ENCODE measurements at places on chromosomes 6 and 20. TPM values are rescaled to one million over a fixed set of nuclear protein-coding genes. Genes with fewer than 3 reads are reported as not detected.

DNA sequence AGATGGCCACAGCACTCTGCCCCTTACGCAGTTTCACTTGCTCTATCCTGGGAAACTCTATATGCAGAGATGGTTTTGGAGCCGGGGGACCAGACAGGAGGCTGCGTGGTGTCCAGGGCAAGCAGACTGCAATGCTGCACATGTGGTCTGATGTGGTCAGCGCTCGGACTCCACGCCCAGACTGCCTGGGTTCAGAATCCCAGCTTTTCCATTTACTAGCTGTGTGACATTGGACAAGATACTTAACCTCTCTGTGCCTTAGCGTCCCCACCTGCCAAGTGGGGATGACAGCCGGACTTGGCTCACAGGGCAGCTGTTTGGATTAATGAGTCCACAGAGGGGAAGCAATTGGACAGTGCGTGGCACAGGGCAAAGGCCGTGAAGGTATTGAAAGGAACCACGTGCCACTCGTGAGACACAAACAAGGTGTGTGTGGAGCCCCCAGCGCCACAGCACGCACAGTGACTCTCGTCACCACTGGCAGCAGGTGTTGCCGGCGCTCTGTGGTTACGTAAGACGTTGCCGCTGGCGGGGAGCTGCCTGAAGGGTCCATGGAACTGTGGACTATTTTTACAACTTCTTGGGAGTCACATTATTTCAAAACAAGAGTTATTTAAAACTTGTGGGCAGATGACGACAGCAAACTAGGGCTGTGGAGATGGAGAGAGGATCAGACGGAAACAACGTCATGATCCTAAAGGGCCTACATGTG is 201.4 kb downstream of the PREX1 start:
- DNase-seq, result no peak

GRCh38 chr20:9388160-9388812 is 126.1 kb upstream of the LAMP5 start:
- DNase-seq, result no peak

DNA sequence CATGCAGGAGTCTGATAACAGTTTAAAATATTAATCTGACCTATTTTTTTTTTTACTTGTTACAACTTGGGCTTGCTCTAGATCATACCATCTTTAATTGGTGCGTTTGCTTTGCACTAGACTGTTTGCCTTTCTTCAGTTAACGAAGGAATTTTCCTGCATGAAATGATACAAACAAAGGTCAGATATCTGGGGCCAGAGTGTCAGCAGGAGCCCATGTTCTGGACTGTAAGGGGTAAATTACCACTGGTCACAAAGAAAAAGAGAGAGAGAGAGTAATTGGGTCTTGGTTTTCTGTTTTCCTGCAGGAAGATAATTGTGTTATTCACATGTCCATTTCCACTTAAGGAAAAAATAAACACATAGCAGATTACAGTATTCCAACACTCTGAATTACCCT is 399.4 kb upstream of the MARCKS start:
- DNase-seq, result no peak

The WFDC5 gene
- not detected for total RNA-seq

The SEL1L2 gene
- total RNA-seq, result not detected

The CST4 gene
- total RNA-seq, result not detected

DNA sequence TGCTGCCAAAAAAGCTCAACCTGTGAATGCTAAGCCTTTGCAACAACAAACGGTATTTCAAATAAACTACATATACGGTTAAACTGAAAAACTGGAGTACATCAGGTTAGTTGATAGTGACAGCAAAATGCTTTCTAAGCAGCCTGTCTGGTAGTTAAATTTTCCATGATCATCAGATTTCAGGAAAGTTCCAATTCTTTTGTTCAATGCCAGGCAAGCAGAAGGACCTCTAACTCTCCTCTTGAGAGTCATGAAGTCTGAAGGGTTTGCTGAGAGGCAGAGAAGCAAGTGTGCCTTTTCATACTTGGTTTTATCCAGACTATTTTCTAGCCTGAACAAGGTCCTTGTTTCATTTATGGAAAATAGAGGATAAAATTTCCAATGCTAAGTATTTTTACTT is 4.5 kb downstream of the FLRT3 start:
- no peak for DNase-seq

- DNase-seq, result no peak
Measured at GRCh38 chr6:5278047-5278446, 16.7 kb downstream of the FARS2 start.

The FRS3 gene
- total RNA-seq, result 4.9 TPM

DNA sequence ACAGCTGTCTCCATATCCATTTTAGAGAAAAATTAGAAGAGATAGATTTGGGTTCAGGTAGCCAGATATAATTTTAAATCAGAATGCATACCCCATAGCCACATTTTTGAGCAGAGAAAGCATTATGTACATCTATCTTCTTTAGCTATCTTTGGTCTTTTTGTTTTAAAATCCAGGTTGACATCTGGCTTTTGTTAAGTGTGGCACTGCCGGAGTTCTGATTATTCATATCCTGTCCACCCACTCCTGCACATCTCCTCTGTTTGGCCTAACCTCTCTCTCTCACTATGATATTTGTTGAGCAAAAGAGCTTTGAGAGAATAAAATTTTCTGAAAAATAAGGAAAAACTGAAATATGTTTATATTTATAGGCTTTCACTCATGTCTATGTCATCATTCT is 189.7 kb downstream of the PACRG start:
- no peak for DNase-seq

- peak; percentile 54 for DNase-seq
Measured at GRCh38 chr6:158283304-158283980, 28.8 kb upstream of the TULP4 start.

- DNase-seq, result peak; percentile 56
Measured at GRCh38 chr6:28775405-28776129, 148.2 kb downstream of the TRIM27 start.

GRCh38 chr6:19665613-19665909 is 171.6 kb upstream of the ID4 start:
- DNase-seq, result no peak

The C4A gene
- 2.4 TPM for total RNA-seq

The SLC22A3 gene
- 3.2 TPM for total RNA-seq

The RAD21L1 gene
- total RNA-seq, result not detected

The MATN4 gene
- 5.1 TPM for total RNA-seq

- DNase-seq, result no peak
Measured at GRCh38 chr20:15642676-15643075, 930.6 kb downstream of the KIF16B start.

- no peak for DNase-seq
Measured at GRCh38 chr20:9794831-9795230, 44.0 kb downstream of the PAK5 start.

- no peak for DNase-seq
Measured at GRCh38 chr20:55514531-55514930, 490.8 kb downstream of the CBLN4 start.

DNA sequence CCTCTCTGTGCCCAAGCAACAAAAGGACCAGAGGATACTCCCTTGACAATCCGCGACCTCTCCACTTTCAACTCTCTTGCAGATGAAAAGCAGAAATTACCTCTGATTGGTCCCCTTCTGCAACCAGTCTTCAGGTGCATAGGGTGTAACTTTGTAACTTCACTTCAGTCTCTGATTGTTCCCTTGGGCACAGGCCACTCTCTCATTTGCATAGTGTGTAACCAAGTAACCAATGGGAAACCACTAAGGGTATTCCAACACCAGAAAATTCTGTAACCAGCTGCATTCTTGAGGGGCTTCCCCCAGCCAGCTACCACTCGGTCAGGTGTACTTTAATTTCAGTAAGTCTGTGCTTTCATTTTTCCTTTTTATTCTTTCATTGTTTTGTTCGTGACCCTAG is 4.4 kb upstream of the RAET1L start:
- DNase-seq, result peak; percentile 53

DNA sequence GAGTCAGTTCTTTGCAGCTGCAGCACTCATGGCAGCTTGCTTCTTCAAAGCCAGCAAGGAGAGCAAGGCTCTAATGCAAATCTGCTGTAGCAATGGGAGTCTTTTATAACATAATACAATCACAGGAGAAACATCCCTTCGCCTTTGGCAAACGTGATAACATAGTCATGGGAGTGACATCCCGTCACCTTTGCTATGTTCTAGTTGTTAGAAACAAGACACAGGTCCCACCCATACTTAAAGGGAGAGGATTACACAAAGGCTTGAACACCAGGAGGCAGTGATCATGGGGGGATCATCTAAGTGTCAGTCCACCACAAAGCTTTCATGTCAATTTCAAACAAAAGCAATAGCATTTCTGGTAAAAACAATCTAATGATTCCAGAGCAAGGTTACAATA is 40.1 kb upstream of the PHACTR2 start:
- no peak for DNase-seq

GRCh38 chr20:32433311-32434021 is 75.3 kb downstream of the ASXL1 start:
- DNase-seq, result no peak

The CD24 gene
- total RNA-seq, result 2,810 TPM

DNA sequence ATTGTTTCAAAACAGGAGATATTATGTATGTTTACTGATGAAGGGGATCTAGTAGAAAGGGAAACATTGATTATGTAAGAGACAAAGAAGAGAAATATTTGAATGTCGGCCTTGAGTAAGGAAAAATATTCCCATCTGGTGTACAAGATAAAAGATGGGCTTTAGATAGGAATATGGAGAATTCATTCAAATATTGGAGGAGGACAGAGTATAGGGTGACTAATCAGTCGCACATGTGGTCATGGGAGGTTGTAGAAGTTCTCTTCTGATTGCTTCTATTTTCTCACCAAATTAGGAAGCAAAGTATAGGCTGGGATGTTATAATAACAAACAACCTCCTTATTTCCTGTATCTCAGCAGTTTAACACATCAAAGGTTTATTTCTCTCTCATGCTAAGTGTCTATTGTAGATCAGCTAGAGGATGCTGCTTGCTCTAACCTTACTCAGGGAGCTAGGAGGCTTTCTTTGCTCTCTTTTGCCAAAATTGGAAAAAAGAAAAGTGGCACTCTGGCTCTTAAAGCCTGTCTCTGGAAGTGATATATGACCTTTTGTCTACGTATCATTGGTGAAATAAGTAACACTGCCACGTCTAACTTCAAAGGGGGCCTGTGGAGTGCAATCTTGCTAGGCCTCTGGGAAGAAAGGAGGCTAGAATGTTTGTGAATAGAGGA is 1.2 kb upstream of the HDDC2 start:
- DNase-seq, result no peak

The PSORS1C1 gene
- total RNA-seq, result 0.16 TPM

DNA sequence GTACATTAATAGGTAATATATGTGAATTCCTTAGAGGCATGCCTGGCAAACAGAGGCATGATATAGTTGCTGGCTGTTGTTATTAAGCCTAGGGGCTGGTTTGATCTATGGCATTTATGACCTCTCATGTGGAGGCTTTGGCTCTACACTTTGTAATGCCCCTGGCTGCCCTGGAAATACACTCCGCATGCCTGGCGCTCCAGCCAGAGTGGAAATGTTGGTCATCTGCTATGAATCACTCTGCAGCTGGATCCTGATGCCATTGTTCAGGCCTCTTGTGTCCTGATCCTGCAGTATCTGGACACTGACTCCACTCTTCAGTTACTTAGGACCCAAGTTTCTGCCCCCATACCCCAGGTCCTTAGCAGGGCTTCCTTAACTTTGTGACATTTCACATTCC is 200.5 kb upstream of the PCSK2 start:
- no peak for DNase-seq

DNA sequence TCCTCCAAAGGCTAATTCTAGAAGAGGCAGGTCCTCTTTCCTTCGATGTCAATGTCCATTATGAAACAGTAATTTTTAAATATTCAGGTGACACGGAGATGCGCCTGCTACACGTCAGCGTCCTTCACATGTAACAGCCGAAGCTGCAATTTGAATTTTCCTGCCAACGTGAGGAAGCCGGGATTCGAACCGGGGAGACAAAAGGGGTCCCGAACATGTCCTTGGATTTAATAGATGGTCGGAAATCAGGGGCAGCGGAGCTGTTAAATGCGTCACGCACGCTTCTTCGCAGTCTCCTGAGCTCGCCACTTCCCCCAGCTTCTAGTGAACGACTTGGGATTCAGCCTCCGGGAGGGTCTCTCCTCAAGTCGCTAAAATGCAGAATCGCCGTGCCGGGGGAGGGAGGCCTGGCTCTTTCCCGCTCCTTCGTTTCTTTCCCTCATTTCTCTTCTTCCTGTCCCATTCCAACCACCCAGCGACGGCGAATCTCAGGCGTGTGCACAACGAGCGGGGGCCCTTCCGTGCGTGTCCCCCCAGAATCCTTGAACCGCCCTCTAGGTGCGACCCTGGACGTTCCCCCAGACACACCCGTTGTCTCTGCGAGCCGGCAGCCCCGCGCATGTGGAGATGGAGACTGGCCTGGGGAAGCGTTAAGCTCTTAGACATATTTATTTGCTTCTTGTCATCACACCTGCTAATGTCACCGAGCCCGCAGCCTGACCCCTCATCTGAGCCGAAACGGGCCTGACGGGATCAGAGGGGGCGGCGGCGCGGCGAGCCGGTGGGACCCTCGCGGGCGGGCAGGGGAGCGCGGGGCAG is 1.3 kb upstream of the FOXC1 start:
- DNase-seq, result peak; percentile 55

The FAM83C gene
- total RNA-seq, result not detected

GRCh38 chr20:41551011-41551705 is 67.0 kb downstream of the CHD6 start:
- DNase-seq, result no peak

DNA sequence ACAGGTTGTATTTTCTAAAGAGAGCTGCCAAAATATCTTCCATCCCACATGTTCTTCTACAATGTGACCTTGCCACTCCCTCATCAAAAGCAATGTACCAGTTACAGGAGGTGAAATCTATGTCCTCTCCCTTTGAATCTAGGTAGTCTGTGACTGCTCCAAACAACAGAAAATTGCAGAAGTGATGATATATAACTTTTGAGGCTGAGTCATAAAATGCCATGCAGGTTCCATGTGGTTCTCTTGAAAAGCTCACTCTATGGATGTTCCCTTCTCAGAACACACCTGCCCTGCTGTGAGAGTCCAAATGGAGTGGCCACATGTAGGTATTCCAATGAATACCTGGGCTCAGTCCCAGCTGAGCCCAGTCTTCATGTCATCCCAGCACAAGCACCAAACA is 16.9 kb upstream of the PHIP start:
- no peak for DNase-seq

GRCh38 chr6:116366740-116367275 is 3.9 kb upstream of the DSE start:
- DNase-seq, result no peak

The SLCO4A1 gene
- total RNA-seq, result 38.3 TPM

The NHSL1 gene
- 24.5 TPM for total RNA-seq

- DNase-seq, result no peak
Measured at GRCh38 chr20:53841741-53842140, 228.7 kb downstream of the BCAS1 start.

- peak; percentile 46 for DNase-seq
Measured at GRCh38 chr6:108123481-108123929, 42.3 kb upstream of the NR2E1 start.

- no peak for DNase-seq
Measured at GRCh38 chr6:125296471-125296870, 5.3 kb downstream of the HDDC2 start.

The GHRH gene
- total RNA-seq, result not detected

DNA sequence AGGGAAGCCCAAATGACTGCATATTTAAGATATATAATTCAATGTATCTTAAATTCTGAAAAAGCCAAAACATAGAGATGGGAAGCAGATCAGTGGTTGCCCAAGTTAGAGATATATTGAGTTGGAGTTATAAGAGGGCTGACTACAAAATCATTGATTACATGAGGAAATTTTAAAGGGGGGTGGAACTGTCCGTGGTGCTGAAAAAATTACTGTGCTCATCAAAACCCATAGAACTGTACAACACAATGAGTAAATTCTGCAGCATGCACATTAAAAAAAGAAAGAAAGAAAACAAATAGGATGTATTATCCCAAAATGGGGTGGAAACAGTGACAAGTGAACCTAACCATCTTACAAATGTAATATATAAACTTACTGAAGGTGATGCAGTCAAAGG is 100.9 kb downstream of the FUT9 start:
- peak; percentile 38 for DNase-seq

Data from GM23338 (cell line).